ENCODE measurements at places on chromosomes 1 and 21.

DNA sequence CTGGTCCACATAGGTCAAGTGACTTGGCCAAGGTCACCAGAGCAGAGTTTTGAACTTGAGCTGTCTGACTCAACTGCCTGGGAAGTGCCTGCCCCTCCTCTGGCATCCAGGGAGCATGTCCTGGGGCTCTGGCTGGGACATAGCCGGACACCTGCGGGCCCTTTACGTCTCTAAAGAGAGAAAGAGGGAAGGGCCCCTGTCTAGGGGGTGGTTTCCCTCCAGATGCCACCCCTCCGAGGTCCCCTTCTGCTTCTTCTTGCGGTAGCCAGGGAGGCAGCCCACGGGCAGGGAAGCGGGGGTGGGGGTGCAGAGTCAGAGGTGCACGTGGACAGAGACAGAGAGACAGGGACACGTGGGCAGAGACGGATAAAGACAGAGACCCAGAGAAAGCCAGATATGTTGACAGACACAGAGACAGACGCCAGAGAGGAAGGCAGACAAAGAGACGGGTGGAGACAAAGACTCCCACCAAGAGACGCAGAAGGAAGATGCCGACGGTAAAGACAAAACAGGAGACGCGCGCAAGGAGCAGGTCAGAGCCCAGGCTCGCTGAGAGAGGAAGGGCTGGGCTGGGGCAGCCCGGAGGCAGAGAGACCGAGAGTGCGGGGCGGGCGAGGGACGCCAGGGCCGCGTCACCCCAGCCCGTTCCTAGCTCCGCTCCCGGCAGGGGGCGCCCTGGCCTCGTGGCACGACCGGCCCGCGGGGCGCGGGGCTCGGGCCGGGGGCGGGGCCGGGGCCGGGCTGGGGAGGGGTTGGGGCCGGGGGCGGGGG lies 458 bp upstream of the ALPL start:
- DNase-seq, result no peak

GRCh38 chr1:200971955-200972711 lies 51.4 kb downstream of the KIF21B start:
- peak; percentile 25 for DNase-seq

DNA sequence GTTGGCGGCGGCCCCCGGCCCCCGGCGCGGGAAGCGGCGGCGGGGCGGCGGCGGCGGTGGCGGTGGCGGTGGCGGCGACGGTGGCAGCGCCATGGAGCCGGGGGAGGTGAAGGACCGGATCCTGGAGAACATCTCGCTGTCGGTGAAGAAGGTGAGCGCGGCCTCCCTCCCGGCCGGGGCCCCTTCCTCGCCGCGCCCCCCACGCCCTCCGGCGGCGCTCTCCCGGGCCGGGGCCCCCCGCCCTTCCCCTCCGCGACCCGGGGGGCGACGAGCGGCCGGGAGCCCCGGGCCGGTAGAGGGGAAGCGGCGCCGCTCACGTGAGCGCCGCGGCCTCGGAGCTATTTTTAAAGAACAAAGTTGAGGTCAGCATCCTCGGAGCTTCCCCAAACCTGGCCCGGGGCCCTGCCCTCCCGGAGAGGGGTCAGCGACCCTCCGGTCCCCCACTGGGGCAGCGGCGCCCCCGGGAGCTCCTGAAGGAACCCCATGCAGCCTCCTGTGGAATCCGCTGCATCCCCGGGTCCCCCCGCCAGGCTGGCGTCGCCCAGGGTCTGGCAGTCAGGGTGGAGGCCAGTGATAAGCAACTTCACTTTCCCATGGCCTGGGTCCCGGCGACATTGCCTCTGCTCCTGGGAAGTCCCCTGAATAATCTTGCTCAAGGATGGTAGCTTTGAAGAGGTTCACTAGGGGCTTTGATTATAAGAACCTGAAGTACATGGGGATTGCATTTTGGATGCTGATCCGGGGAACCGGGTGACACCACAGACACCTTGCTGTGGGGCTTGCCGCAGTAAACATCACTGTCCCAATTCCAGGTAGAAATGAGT lies 560 bp downstream of the PLEKHM2 start:
- DNase-seq, result peak; percentile 2

- no peak for DNase-seq
Measured at GRCh38 chr21:42572906-42573495, 59.3 kb downstream of the SLC37A1 start.

DNA sequence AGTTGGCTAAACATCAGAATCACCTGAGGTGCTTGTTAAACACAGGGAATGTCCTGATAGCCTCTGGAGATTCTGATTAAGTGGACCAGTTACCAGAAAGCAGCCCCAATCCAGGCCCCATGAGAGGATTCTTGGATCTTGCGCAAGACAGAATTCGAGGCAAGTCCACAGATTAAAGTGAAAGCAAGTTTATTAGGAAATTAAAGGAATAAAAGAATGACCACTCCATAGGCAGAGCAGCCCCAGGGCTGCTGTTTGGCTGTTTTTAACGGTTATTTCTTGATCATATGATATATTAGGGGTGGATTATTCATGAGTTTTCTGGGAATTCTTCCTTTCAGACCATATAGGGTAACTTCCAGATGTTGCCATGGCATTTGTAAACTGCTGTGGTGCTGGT lies 176.2 kb downstream of the ROR1 start:
- DNase-seq, result no peak

- peak; percentile 38 for DNase-seq
Measured at GRCh38 chr1:31788825-31789256, 24.7 kb upstream of the ADGRB2 start.

- peak; percentile 9 for DNase-seq
Measured at GRCh38 chr1:180188091-180188506, 33.4 kb downstream of the QSOX1 start.

DNA sequence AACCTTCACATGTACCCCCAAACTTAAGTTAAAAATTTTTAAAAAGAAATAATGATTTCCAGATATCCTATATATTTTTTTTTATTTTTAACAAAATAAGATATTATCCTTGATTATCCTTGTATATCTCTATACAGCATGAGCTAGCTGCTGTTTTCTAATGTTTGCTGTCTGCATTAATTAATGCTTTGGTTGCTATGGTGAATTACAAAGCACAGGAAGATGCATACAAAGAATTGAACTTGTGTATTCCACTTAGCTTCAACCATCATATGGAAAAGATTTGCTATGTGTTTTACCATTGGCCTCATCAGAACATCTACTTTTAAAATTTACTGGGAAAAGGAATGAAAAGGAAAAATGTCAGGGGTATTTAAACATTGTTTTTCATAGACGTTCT lies 35.4 kb downstream of the VPS45 start:
- no peak for DNase-seq

- no peak for DNase-seq
Measured at GRCh38 chr1:150142083-150142482, 7.6 kb upstream of the PLEKHO1 start.

DNA sequence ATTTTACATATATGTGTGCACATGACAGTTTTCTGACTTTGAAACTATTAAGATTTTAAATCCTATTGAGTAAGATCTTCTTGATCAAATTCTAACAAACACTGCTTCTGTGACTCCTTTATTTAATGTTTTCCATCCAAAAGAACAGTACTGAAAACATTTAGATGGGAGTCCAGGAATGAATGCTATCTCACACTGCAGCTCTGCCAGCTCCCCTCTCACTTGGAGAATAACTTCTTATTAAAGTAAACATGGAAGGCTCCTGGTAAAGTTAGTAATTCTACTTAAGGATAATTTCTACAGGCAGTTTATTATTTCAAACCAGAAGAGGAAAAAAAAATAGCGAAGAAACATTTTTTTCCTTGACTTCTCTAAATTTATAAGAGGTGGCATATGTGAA lies 349.1 kb downstream of the DPYD start:
- no peak for DNase-seq

- DNase-seq, result no peak
Measured at GRCh38 chr1:211378844-211379243, 52.2 kb downstream of the TRAF5 start.

- peak; percentile 32 for DNase-seq
Measured at GRCh38 chr1:206738370-206739366, 31.9 kb upstream of the IL19 start.

GRCh38 chr1:21868941-21869454 lies 56.9 kb downstream of the LDLRAD2 start:
- no peak for DNase-seq

GRCh38 chr1:18907917-18908845 lies 5.8 kb upstream of the ALDH4A1 start:
- no peak for DNase-seq

GRCh38 chr1:153880024-153880423 lies 42.7 kb downstream of the GATAD2B start:
- DNase-seq, result no peak

DNA sequence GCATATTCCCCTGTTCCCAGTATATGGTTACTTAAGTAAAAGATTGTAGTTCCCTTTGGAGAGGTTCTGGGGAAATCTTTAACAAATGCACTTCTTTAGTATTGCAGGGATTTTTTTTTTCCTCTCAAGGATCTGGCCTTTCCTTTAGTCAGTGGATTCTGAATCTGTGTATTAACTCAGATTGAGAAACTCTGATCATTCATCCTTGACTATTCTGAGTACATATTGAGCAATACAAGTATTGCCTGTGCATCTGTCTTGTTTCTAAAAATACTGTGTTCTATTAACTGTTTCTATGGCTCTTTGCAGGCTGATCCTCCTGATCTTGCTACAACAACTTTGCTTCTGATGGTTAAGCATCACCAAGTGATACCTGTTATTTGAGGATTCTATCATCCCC lies 67.8 kb upstream of the FGGY start:
- DNase-seq, result peak; percentile 57

- no peak for DNase-seq
Measured at GRCh38 chr1:208088319-208088718, 155.9 kb downstream of the PLXNA2 start.

DNA sequence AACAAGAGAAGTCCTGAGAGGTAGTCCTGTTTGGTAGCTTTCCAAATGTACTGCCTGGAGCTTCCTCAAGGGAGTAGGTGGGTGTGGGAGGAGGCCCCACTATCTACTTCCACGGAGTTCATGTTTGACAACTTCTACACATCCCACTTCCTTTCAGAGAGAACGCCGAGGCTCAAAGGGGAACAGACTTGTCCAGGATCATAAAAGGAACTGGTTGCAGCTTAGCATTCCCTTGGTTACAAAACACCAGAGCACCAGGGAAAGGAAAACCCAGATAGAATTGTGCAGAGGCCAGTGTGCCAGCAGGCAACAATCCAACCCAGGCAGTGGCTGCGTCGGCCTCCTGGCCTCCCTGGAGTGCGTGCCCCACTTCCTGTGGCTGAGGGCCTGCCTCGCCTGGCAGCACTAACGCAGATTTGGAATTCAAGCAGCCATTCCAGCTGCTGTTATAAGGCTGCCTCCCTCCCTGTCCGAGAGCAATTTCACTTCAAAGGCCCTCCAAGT lies 4.2 kb upstream of the RAP1GAP start:
- DNase-seq, result no peak

- DNase-seq, result no peak
Measured at GRCh38 chr1:97654876-97655585, 265.8 kb downstream of the DPYD start.

DNA sequence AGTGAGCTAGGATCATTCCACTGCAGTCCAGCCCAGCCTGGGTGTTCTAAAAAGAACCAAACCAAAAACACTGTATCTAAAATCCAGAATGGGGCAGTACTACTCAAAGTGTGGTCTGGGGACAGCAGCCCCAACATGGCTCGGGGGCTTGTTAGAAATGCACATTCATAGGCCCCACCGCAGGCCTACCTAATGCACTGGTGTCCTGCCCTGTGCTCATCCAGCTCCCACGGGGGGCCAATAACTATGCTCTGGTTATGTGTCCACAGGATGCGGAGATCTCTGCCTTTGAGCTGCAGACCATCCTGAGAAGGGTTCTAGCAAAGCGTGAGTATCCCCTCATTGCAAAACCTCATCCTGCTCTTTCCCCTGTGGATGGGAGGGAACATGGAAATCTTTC lies 51.5 kb downstream of the CAPN2 start:
- DNase-seq, result no peak

DNA sequence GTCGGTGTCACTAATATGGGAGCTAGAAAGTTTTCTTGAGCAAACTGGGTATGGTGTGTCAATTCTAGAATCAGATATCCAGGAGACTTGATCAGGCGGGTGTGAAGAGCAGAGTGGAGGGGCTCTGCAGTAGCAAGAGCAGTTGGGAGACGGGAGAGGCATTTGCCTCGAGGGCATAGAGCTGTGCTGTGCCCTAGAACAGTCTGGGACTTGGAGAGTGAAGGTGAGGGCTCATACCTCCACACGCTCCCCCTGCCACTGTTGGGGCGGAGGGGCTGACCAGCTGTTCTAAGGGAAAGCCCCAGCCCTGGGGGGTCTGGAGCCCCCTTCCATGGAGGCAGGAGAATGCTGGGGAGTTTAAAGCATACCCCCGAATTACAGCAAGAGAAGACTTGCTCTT lies 33.8 kb downstream of the SIM2 start:
- DNase-seq, result no peak

GRCh38 chr1:12851779-12852178 lies 3.3 kb upstream of the HNRNPCL1 start:
- DNase-seq, result no peak

- DNase-seq, result no peak
Measured at GRCh38 chr1:92701147-92701546, 83.8 kb downstream of the EVI5 start.

DNA sequence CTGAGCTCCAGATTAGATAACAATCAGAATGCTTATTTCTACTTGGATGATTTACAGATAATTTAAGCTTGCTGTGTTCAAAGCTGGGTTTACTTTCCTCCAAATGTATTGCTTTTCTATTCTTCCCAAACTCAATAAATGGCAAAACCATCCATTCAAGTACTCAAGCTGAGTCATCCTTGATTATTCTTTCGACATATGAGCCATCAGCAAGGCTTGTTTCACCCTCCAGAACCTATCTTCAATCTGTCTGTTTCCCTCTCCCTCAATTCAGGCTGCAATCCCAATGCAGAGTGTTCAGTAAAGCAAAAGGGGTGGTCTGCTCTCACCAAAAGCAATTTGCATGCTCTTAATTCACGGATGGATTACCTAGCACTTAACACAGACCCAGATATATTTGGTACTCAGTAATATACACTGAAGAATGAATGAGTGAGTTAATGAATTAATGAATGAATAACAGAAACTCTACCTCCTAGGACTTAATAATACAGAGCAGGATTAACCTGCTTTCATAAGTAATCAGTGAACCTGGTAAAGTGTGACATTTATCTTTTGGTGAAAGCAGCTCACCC lies 41.9 kb downstream of the DDR2 start:
- no peak for DNase-seq

DNA sequence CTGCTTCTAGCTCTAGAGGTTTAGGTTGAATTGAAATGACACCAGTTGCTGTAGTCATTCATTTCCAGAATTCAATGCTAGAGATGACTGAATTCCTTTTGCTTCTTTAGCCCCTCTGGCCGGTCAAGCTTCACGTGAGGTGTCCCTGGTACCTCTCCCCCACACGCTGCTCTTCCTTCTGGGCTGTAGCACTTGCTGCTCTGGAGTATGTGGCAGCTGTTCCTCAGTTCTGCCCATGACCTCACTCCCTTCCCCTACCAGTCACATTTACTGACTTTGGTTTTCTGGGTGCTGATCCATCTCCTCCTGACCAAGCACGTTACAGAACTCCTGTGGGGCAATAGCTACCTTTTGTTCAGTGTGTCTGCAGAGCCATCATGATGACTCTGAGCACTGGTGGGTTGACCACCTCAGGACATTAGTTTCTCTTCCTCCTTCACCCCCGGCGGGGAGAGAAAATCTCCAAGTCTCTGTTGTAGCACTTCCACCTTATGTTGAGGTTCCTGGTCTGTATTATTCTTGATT lies 128.1 kb downstream of the HHAT start:
- no peak for DNase-seq

- no peak for DNase-seq
Measured at GRCh38 chr1:209265301-209265700, 318.2 kb upstream of the CAMK1G start.

GRCh38 chr1:47616036-47616435 lies 178.2 kb downstream of the FOXD2 start:
- DNase-seq, result no peak

GRCh38 chr1:186435336-186435735 lies 25.6 kb downstream of the PDC start:
- peak; percentile 40 for DNase-seq
